Fibroblast of skin of left quadriceps (primary cell): ENCODE measurements at places on chromosomes 1 and 21.

- no peak for DNase-seq
Observed at GRCh38 chr1:37250371-37250770, 216.1 kb upstream of the GRIK3 start.

DNA sequence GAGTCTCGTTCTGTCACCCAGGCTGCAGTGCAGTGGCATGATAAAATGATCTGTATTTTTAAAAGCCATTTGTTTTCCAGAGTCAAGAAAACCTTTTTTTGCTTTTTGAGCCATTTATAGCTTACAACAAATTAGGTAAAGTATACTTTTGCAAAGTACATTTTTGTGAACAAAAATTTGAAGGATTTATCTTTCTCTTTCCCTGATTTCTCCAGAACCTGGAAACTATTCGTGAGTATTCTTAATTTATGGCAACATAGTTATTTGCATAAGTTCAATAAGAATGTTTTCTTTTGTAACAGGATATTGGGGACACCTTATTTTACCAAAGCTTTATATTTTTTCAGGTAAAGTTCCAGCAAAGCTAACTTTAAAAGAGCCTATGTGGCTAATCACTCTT lies 37.4 kb upstream of the SLC35F3 start:
- DNase-seq, result no peak

DNA sequence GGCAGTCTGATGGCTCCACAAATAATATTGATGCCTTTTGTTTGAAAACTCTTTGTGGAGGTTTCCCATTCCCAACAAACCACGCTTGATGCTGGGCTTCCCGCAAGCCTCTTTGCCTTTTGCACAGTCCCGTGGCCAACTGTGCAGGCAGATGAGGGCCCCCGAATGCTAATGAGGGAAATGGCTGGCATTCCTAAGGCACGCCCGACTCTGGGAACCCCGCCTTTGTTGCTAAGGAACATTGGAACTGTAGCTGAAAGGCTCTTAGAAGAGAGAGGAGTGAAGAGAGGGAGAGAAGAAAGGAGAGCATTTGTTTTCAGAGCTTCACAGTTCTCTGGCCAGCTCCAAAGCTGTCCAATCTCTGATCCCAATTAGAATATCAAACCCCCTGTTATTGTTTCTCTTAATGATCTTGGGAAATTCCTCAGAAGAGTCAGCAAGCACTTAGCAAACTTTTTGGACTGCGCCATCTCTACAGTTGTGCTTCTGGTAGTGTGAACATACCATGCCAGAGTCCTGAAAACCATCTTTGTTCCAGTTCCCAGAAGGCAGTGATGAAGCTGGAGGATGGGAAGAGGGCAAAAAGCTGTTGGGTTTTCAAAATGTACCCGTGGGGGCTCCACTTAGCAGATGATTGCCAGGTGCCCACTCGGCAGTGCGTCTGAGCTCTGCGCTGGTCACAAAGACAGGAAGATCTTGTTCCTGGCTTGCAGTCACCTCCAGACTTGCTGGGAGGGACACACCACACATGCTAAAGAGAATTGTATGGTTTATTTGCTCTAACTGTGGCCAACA lies 60.1 kb upstream of the CYP2J2 start:
- DNase-seq, result no peak

GRCh38 chr1:966704-967300 lies 520 bp downstream of the PLEKHN1 start:
- no peak for DNase-seq

DNA sequence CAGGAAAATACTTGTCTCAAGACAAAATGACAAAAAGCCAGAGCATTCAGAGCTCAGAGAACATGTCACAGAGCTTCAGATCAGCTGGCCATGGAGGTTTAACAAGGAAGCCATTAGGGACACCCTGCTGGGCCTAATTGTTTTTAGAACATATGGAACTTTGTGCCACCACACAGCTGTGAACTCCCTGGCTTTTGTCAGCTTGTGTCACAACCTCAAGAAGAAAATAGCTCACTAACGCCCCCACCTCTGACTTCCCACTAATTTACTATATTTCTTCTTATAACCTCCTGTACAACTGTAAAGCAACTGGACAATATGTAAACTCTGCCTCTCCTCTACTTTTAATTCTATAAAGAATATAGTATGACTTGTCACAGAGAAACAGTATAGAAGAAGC lies 21.0 kb upstream of the TDRD10 start:
- DNase-seq, result no peak

DNA sequence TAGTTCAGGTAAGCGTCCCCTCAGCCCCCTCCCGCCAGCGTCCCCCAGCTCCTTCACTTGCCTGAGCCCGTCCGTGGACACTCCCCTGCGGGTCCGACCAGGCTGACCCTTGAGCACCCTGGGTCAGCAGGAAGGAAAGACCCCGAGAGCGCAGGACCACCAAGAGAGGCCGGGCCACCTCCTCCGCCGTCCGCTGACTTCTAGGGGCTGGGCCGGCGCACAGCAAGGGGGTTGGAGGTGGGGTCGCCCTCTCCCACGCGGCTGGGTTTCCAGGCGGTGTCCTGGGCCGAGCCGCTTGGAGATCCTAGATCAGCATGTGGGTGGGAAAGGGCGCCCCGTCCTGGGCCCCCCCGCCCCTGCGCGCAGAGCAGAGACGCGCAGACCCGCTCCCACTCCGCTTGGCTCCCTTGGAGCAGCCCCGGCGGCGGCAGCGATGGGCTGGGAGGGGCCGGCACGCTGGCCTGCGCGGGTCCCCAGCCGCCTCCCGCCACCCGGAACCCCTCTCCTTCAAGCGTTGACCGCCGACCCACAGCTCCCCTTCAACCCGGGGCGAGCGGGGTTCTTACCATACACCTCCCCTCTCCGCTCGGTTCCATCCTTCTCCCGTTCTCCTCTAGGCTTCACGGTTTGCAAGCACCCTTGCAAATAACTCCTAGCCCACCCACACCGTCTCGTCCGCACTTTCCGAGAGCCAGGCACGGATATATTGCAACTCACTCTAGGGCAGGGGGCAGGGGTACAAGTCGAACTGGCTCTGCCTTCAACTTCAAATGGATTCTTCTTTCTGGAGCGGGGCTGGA lies 7.5 kb downstream of the KNCN start:
- DNase-seq, result no peak

- DNase-seq, result no peak
Observed at GRCh38 chr1:21299780-21300395, 9.6 kb upstream of the ECE1 start.
